ENCODE measurements at places on chromosomes 2 and 18.
A peak's percentile ranks its signal among the peaks of the same experiment; 100 is the strongest.

- peak; percentile 91 for DNase-seq
Observed at GRCh38 chr2:38233231-38233983, 143.7 kb downstream of the ATL2 start.

- DNase-seq, result no peak
Observed at GRCh38 chr18:78878335-78878734, 101.3 kb upstream of the SALL3 start.

DNA sequence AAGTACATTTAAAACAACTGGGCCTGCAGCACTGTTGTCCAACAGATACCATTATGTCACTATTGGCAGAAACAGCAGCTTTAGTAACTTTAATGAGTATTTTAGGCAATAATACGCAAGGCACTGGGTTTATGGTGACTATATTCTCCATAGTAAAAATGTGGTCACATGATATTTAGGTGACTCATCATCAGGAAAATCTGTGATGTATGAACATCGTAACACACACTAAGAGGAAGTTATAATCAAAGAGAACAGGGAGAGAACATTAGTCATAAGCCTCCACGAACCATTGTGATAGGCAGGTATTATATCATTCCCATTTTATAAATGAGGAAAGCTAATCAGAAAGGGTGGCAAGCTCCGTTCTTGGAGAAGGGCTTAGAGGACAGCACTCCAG is 36.9 kb downstream of the RAPH1 start:
- peak; percentile 78 for DNase-seq

- DNase-seq, result no peak
Observed at GRCh38 chr2:30213326-30213725, 18.0 kb upstream of the LBH start.

- DNase-seq, result no peak
Observed at GRCh38 chr2:3222636-3223035, 155.0 kb downstream of the EIPR1 start.

GRCh38 chr18:35786365-35787042 is 186.0 kb upstream of the RMP24 start:
- DNase-seq, result no peak
